ENCODE measurements at places on chromosomes 2 and 18.

DNA sequence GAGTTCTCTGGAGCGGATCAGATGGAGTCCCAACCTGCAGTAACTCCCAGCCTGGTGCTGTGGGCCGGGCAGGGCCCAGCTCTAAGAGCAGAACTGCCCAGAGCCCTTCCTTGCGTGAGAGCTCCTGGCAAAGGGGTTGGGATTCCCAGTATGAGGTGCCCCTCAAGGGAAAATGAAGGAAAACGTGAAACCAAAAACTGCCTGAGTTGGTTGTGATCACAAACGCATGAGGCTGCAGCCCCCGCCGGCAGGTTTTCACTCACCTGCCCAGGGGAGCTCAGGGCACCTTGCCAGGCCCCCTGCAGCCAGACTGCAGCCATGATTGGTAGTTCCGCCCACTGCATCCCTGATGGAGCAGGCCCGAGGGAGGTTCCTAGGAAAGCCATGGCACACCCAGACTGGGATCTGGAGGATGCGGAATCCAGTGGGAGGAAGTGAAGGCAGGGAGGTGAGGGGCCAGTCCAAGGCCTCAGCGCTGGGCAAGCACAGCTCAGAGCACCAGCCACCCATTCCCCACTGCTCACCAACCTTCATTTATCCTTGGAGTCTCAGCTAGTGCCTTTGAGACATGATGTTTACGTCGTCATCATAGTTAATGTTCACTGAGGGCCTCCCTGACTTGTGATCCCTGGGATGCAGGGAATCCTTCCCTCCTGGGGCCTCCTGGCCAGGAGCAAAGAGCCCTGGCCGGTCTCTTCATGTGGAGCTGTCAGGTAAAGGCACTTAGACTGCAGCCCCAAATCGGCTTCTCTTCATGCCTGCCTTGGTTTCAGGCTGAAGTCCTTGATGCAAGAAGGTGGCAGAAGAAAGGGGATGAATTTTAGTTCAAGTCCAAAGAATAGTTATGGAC is 103.2 kb downstream of the INHBB start:
- DNase-seq: no peak

- no peak for DNase-seq
Observed at GRCh38 chr2:223980803-223981202, 23.5 kb downstream of the MRPL44 start.

DNA sequence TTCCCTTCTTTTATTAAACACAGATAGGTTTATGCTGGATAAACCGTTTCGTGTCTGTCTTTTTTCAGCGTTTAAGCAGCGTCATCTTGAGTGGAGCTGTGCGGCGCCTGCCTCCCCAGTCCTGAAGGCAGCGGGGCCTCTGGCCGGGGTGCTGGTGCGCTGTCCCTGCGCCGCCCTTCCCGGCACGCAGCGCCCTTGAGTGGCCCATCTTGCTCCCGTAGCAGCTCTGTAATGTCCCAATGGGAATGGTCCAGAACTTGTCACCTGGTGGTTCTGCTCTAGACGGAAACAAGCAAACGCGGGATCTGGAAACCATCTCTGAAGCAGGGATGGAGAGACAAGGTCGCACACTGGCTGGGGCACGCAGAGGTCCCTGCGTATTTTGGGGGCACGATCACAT is 24.5 kb downstream of the PRELID3A start:
- no peak for DNase-seq

- DNase-seq: no peak
Observed at GRCh38 chr2:184463102-184463865, 135.0 kb upstream of the ZNF804A start.

GRCh38 chr2:38907242-38907641 is 17.6 kb downstream of the ARHGEF33 start:
- DNase-seq: no peak

DNA sequence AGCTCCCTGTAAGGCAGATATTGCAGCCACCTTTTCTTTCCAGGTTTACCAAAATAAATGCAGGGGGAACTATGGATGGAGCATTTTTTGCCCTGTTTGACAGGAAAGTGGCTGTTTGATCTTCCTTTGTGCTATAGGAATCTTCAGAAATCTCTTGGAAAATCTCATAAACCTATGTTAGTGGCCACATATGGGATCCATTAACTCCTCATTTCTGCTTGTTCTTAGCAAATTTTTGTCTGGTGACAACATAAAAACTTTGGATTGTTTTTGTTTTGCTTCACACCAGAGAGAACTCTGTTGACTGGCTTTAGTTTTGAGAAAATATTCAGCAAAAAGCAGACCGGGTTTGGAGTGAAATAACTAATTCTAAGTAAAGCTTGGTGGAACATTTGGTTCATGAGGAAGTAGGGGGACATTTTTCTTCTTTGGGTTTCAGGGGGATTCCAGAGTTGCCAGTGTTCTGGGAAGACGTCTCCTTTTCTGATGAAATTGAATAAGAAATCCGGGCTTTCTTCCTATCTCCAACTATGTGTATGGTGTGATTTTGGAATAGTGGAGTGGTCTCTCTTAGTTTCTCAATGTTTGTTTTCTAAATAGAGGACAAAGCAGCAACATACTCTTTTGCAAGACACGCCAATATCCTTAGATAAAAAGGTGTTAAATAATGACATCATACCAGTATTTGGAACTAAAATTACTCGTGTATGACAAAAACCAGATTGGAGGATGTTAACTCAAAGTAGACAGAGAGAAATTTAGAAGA is 174.4 kb downstream of the ICOS start:
- no peak for DNase-seq

DNA sequence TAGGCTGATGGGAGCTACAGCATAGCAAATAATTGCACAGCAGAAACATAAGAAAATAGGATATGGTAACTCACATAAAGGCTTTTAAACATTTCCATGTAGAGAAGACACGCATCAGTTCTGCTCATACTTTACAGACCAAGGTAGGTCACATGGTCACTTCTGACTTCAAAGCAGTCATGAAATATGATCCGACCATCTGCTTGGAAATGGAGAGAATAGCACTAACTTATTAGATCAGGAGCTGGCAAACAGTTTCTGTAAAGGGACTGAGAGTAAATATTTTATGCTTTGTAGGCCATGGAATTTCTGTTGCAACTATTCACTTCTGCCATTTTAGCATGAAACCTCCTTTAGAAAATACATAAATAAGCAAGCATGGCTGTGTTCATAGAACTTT is 936.6 kb upstream of the FANCL start:
- DNase-seq: peak; percentile 31

- no peak for DNase-seq
Observed at GRCh38 chr2:76633276-76633921, 888.8 kb downstream of the LRRTM4 start.

- no peak for DNase-seq
Observed at GRCh38 chr2:191311-192190, 72.3 kb downstream of the SH3YL1 start.

DNA sequence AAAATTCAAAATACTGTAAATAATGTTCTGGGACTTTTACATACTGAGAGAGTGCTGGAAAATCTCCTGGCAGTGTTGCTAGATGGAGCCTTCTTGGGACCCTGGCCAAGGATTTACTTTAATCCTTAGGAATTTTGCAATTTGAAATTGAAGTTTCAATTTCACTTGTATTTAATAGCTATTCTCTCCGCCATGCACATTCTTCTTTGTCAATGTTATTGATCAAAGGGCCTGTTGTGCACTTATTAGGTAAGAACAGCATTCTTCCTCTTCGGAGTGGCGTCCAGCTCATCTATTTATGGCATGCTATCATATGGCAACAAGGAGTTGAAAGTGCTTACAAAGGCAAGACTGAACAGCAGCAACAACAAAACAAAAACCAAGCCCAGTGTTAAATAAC is 40.1 kb upstream of the SOS1 start:
- no peak for DNase-seq

All from NCI-H774 (cell line).